ENCODE measurements at places on chromosomes 13 and 19. TPM values are rescaled to one million over a fixed set of nuclear protein-coding genes. Genes with fewer than 3 reads are reported as not detected.

ZNF415 gene
- 11.8 TPM for polyA plus RNA-seq

ASF1B gene
- polyA plus RNA-seq: 27.5 TPM

CGB3 gene
- polyA plus RNA-seq: 0.26 TPM

FCHO1 gene
- polyA plus RNA-seq: 4.3 TPM

PRR19 gene
- polyA plus RNA-seq: 0.16 TPM

IGFL3 gene
- polyA plus RNA-seq: 0.37 TPM

APOE gene
- polyA plus RNA-seq: 517 TPM

FGF9 gene
- 18.4 TPM for polyA plus RNA-seq

PSG1 gene
- polyA plus RNA-seq: not detected

MED16 gene
- polyA plus RNA-seq: 145 TPM

KIR3DL2 gene
- not detected for polyA plus RNA-seq

PEG3 gene
- polyA plus RNA-seq: not detected

SIGLEC9 gene
- not detected for polyA plus RNA-seq

VAV1 gene
- polyA plus RNA-seq: not detected
